ENCODE measurements at places on chromosomes 2 and 18.

- DNase-seq = no peak
Measured at GRCh38 chr18:25278394-25278793, 73.6 kb downstream of the ZNF521 start.

GRCh38 chr18:32262092-32262491, 72.3 kb downstream of the MEP1B start:
- DNase-seq = no peak

DNA sequence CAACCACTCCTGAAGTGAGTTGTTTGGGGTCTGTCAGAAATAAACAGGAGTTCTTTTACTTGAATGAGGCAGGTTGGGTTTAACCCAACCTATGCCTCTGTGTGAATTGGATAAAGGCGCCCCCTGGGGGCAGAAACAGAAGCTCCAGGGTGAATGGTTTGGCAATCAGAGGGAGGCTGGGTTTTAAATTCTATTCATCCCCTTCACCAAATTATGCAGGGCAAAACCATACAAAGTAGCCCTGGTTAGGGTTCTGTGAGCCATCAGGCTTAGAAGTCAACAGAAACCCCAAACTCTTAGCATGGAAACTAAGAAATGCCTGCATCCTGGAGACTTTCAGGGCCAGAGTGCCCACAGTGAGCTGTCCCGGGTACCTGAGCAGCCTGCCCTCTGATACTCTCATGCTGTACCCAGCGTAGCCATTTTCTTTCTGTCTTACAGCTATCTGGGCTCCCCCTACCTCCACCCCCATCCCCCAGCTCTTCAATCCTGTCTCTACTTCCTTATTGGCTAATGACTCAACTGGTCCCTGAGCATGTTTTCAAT, 241.5 kb downstream of the ICOS start:
- no peak for DNase-seq

GRCh38 chr2:220123751-220124150, 496.3 kb downstream of the SLC4A3 start:
- DNase-seq = no peak

DNA sequence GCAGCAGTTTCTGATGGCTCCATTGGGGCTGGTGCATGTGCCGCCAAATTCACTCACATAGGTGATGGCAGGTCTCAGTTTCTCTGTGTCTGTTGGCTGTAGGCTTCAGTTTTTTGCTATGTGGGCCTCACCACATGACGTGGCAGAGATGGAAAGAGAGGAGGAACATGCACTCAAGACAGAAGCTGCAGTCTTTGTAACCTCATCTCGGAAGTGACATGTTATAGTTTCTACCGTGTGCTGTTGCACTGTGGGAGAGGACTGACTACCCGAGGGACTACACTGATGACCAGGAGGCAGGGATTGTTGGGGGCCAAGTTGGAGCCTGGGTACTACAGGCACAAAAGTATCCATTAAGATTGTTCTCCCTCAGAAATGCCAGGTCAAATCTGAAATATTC, 9.2 kb upstream of the CNRIP1 start:
- no peak for DNase-seq

- no peak for DNase-seq
Measured at GRCh38 chr2:71419976-71420375, 33.4 kb upstream of the DYSF start.

GRCh38 chr2:176139661-176140512, 10.4 kb downstream of the HOXD8 start:
- no peak for DNase-seq

DNA sequence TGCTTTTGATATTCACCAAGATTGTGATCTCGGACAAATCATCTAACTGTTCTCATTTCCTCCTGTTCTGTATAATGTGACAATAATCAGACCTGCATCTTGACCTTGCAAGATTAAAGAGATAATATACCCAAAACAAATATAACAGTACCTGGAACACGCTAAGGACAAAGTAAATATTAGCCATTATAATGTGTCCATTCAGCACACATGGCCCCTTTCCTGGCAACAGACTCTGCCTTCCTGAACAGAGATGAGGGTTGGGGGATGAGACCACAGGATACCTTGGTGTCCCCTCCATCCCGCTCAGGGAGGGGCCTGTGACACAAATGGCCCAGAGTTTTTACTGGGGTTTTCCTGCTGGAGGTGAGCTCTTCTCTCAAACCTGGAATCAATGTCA, 143.4 kb upstream of the SERPINE2 start:
- DNase-seq = no peak

- DNase-seq = no peak
Measured at GRCh38 chr2:68253219-68254068, 1.1 kb upstream of the PPP3R1 start.

DNA sequence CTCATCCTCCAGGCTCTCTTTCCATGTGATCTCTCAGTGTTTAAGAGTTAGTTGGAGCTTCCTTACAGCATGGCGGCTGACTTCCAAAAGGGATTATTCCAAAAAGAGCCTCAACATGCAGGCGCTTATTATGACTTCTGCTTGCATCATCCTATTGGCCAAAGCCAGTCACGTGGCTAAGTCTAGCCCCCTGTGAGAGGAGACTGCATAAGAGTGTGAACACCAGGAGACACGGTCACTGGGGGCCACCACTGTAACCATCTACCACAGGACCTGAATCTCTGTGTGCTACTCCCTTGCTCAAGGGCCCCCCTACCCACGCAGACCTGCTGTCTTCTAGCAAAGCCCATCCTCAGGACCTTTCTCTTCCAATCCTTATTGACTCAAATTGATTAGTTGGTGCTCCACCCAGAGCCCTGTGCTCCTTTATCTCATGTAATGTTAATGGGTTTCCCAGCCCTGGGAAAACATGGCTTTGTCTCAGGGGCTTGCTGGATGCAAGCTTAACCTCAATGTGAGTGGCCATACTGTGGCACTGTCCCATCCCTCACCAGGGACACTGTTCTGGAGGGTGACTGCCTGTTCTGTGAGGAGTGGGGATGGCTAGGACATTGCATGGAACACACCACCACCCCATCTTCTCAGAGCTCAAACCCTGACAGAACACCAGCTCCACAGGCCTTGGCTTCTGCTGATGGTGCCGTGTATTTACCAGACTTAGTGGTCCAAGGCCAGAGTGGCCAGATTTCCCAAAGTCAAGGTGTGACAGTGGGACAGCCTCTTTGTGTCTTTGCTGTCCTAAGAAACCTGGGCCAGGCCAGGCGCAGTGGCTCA, 4.2 kb downstream of the IL1RN start:
- no peak for DNase-seq

DNA sequence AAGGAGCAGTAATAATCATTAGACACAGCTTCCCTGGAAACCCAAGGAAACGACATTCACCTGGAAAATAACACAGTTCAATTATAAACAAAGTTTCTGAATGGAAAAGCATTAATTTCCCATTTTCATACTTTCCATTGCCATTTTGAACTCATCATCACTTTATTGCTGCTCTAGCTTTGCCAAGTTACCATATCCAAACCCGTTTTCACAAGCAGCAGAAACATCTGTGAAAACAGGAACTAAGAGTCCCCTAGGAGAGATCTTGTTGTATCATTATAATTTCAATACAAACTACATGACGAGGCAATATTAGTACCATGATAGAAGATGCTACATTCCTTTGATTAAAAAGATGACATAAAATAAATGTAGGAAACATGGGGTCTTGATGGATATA, 597.0 kb upstream of the NRXN1 start:
- no peak for DNase-seq

GRCh38 chr2:115124817-115125216, 682.4 kb downstream of the DPP10 start:
- DNase-seq = no peak

DNA sequence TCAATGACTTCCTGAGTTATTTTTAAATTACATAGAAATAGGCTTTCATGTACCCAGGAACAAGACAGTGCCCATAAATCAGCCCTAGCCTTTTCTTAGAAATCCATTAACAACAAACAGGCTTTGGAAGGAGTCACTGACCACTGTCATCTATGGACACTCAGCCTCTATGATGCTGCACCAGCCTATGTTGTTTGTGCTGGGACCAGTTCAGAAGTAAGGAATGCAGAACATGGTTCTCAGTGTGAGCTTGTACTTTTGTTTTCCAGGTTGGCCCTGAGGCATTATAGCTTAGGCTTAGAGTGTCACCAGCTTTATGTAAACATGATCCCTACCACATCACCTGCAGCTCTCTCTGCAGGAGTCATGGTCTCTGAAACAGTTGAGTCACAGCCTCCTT, 335.7 kb upstream of the CDH7 start:
- DNase-seq = no peak

DNA sequence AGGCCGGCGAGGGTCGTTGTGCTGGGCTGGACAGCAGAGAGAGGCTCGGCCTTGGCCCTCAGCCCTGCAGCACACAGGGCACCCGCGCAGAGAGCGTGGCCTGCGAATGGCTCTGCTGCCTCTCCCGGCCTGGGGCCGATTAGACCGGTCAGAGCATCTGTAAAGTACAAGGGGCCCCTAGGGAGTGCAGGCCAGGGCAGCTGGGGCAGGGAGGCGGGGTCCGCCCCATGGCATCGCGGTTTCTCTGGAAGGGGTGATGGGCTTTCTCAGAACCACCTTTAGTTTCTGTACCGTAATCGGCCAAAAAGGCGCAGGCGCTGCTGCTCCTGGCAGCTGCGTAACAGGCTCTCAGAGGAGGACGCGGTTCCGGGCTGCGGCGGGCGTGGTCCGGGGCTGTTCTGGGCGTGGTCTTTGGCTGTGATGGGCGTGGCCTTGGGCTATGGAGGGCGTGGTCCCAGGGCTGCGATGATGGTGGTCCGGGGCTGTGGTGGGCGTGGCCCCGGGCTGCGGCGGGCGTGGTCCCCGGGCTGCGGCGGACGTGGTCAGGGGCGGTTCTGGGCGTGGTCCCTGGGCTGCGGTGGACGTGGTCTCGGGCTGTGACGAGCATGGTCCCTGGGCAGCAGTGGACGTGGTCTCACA, 1.5 kb upstream of the GPR148 start:
- DNase-seq = peak; percentile 49

DNA sequence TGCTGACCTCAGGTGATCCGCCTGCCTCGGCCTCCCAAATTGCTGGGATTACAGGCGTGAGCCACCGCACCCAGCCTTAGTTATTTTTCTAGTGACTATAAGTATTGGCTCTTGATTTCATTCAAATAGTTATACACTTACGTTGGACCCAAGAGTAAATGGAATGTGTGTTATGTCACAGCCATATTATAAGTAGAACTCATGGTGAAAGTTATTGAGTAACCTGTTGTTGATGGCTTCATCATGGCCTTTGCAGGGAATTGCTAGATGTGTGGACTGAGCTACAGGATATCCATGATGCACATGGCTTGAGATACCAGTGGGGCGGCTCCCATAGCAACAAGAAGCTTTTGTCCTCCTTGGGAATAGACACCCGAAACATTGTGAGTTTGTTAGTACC, 44.7 kb downstream of the AFTPH start:
- no peak for DNase-seq

GRCh38 chr2:215751200-215751910, 262.0 kb downstream of the MREG start:
- no peak for DNase-seq

DNA sequence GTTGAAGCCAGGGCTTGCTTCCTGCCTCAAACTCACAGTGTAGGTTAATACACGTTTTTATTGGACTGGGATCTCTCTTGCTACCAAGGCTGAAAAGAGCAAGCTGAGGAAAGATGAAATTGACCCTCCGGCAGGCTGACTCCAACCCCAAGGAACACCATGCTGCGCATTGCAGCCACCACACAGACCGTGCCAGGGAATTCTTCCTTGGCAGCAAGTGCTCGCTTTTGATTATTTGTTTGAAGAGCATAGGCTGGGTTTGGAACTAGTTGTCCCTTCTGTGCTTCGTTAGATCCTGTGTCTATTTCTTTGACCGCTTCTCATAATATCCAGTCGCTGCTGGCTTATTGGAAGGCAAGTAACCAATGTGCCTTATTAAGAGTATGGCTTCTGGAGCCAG, 34.4 kb upstream of the DARS1 start:
- DNase-seq = no peak

DNA sequence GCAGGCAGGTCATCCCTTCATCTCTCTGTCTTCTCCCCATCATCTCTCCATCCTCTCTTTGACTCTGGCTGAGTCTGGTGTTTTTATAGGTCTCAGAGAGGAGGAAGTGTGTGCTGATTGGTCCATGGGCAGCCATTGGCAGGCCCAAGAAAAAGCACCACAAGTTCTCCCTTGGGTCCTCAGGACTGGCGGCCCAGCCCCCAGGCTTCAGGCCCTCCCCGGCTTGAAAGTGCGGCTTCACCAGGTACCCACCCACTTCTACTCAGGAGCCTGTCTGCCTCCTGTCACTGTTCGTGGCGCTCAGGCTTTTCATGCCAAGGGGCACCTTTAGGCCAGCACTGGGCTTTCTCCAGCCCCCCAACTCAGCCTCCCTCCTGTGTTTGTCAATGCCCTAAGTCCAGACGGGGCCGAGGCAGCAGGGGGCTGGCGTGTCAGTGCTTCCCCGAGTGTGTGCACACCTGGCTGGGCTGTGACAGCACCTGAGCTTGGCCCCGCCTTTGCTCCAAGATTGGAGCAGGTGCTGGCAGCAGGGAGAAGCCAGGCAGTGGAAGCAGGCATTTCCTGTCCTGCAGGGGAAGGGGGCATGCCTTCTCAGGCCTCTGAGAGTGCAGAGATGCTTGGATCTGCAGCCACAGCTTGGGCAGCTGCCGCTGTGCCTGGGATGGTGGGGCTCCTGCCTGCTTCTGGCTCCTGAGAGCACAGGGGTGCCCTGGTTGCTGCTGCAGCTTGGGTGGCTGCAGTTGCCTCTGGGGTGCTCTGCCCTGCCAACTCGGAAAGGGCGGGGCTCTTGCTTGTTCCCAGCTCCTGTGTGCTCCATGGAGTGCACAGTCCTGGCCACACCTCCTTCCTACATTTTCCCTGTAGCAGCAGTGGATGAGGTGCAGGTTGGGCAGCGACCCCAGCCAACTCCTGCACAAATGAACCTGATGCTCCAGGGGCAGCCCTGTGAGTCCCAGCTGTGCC, 34.1 kb downstream of the FBXO48 start:
- DNase-seq = no peak

All from fibroblast of the conjunctiva (primary cell).